Neural progenitor cell (in vitro differentiated cells): ENCODE measurements at places on chromosomes 1 and 21. TPM values are rescaled to one million over a fixed set of nuclear protein-coding genes. Genes with fewer than 3 reads are reported as not detected.

DNA sequence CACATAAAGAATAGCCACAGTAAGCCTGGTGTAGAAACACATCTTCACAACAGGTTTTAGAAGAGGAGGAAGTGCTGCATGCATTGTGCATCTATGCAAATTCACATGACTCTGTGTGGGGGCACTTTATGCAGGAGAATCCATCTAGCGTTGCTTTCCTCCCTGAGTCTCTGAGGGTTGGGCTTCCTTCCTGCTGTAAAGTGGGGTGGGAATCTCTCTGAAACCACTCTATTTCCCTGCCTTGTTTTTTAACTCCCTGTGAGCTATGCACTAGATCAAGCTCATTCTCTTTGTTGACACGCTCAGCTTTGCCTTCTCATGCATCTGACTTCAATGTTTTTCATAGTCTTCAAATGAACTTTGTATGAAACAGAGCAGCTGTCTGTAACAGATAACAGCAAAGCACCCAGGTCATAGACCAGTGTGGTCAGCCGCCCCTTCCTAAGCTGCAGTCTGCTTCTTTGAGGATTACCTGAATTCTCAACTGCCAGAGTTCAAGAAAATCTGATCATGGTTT lies 102.7 kb upstream of the DPH5 start:
- no peak for DNase-seq
- no peak overlapping the region for H3K27ac ChIP-seq
- peaks cover 7% of the 10 kb centered on the region for H3K4me1 ChIP-seq
- H3K36me3 ChIP-seq = no peaks in the 10 kb centered on the region

GRCh38 chr1:4447778-4448420 lies 206.5 kb upstream of the AJAP1 start:
- H3K4me1 ChIP-seq = peaks cover 35% of the 10 kb centered on the region
- H3K4me3 ChIP-seq = peak overlapping the region; percentile 11
- peak overlapping the region; percentile 67 for H3K27ac ChIP-seq
- H3K27me3 ChIP-seq = no peaks in the 10 kb centered on the region
- DNase-seq = peak; percentile 46
- no peaks in the 10 kb centered on the region for H3K36me3 ChIP-seq

The RNF2 gene
- total RNA-seq = 54.5 and 81.2 TPM in 2 replicates

The RSPO1 gene
- 0.67 and 0.93 TPM in 2 replicates for total RNA-seq

- no peak overlapping the region for H3K27ac ChIP-seq
- DNase-seq = peak; percentile 77
- no peaks in the 10 kb centered on the region for H3K4me1 ChIP-seq
- H3K36me3 ChIP-seq = no peaks in the 10 kb centered on the region
- H3K4me3 ChIP-seq = no peak overlapping the region
Measured at GRCh38 chr1:53715478-53715877, 23.5 kb downstream of the GLIS1 start.

DNA sequence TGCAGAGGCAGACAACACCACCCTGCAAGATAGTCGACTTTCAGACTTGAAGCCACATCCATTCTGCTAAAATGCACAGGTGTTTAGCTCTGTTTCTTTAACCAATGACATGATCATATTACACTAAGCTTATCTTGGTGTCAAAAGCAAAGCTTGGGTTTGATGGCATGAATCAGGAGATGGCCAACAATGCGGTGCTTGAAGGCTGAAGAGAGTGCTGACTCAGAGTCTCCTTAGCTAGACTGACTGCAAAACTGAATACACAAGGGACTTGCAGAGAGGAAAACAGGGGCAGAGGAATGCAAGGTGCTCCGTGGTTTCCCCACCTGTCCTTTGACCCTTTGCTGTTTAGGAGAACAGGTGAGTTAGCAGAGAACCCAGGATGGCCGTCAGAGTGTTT lies 262.6 kb downstream of the SIPA1L2 start:
- no peak overlapping the region for H3K4me3 ChIP-seq
- H3K4me1 ChIP-seq = no peaks in the 10 kb centered on the region
- no peak overlapping the region for H3K27ac ChIP-seq
- DNase-seq = no peak
- H3K36me3 ChIP-seq = no peaks in the 10 kb centered on the region

GRCh38 chr1:24849672-24850295 lies 80.3 kb downstream of the RUNX3 start:
- H3K36me3 ChIP-seq = no peaks in the 10 kb centered on the region
- H3K4me3 ChIP-seq = no peak overlapping the region
- peak; percentile 65 for DNase-seq
- no peak overlapping the region for H3K27ac ChIP-seq

DNA sequence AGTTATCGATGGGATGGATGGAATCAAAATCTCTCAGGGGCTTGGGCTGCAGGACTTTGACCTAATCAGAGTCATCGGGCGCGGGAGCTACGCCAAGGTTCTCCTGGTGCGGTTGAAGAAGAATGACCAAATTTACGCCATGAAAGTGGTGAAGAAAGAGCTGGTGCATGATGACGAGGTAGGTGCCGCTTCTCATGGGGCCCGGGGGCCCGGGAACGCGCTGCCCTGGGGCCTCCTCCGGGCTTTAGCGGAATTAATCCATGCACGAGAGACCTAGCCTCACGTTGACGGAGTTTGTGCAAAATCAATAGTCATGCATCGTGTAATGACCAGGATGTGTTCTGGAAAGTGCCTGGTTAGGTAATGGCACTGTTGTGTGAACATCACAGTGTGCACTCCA lies 43.8 kb downstream of the FAAP20 start:
- no peak overlapping the region for H3K27ac ChIP-seq
- no peaks in the 10 kb centered on the region for H3K4me1 ChIP-seq
- no peak overlapping the region for H3K4me3 ChIP-seq
- no peak for DNase-seq

DNA sequence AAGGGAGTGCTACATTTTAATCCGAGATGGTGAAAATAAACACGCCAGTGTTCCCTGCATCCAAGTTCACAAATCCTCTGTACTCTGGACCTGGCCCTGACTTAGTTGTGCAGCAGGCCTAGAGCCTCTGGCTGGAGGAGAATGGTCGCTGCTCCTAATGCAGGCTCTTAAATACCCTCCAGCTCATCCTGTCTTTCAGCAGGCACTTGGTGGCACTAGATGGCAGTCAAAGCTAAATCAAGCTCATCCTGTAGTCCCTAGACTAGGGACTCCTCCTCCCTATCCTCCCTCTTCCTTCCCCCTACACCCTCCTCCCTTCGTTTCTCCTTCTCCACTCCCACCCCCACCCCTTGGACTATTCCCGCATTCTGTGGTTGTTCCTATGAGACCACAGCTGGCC lies 41.6 kb upstream of the MTR start:
- H3K4me3 ChIP-seq = no peak overlapping the region
- H3K27ac ChIP-seq = no peak overlapping the region
- H3K36me3 ChIP-seq = no peaks in the 10 kb centered on the region
- H3K27me3 ChIP-seq = no peaks in the 10 kb centered on the region
- peak; percentile 49 for DNase-seq

GRCh38 chr1:106494646-106495045 lies 561.8 kb upstream of the PRMT6 start:
- H3K4me3 ChIP-seq = no peak overlapping the region
- H3K27ac ChIP-seq = no peak overlapping the region
- DNase-seq = no peak

DNA sequence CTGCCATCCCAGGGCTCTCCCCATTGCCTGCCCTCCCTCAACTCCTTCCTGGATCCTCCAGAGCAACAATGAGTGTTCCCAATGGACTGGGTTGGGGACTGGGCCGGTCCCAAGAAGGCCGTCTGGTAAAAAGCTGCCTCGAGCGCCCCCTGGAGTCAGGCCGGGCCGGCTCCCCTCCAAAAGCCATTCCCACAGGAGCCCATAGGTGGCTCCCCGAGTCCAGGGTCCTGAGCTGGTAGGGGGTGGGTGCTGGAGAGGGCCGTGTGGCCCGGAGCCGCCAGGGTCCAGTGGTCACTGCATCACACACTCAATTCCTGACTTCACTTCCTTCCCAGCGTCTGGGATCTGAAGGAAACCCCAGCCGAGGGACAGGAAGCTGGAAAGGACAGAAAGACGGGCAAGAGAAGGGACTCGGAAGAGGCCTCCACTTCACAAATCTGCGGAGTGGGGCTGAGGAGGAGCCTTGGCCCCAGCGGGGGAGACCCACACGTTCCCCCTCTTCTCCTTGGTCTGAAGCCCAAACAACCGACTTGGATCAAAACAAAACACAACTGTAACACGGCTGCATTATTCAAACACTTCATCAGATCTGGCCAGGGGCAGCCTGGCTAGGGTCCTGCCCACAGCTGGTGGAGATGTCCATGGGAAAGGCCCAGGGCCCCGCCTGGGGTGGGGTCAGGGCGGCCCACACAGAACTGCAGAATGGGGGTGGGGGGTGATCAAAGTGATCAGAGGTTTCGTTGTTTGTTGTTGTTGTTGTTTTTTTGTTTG lies 10.9 kb upstream of the ALDH4A1 start:
- no peaks in the 10 kb centered on the region for H3K36me3 ChIP-seq
- no peaks in the 10 kb centered on the region for H3K4me1 ChIP-seq
- peak; percentile 90 for DNase-seq
- H3K27me3 ChIP-seq = no peaks in the 10 kb centered on the region
- H3K27ac ChIP-seq = no peak overlapping the region

GRCh38 chr21:37074197-37074510 lies 1.1 kb downstream of the TTC3 start:
- H3K4me1 ChIP-seq = peaks cover 35% of the 10 kb centered on the region
- H3K36me3 ChIP-seq = no peaks in the 10 kb centered on the region
- peak; percentile 50 for DNase-seq
- no peak overlapping the region for H3K27ac ChIP-seq
- H3K27me3 ChIP-seq = peaks cover 23% of the 10 kb centered on the region

The FMOD gene
- 0.19 TPM in 1 of 2 replicates, not detected in the other for total RNA-seq

GRCh38 chr1:8460132-8460544 lies 142.2 kb downstream of the SLC45A1 start:
- H3K36me3 ChIP-seq = no peaks in the 10 kb centered on the region
- peaks cover 62% of the 10 kb centered on the region for H3K4me1 ChIP-seq
- no peaks in the 10 kb centered on the region for H3K27me3 ChIP-seq
- peak overlapping the region; percentile 13 for H3K4me3 ChIP-seq
- peak; percentile 79 for DNase-seq

The KCNT2 gene
- total RNA-seq = 24.1 and 29.8 TPM in 2 replicates

The PRDX1 gene
- total RNA-seq = 477 and 653 TPM in 2 replicates

The FCN3 gene
- total RNA-seq = not detected in 2 replicates

The OXCT2 gene
- total RNA-seq = 2.1 TPM in 2 replicates

The PM20D1 gene
- total RNA-seq = not detected in 2 replicates

The IVL gene
- not detected in 2 replicates for total RNA-seq

The MR1 gene
- 0.03 TPM in 1 of 2 replicates, not detected in the other for total RNA-seq

DNA sequence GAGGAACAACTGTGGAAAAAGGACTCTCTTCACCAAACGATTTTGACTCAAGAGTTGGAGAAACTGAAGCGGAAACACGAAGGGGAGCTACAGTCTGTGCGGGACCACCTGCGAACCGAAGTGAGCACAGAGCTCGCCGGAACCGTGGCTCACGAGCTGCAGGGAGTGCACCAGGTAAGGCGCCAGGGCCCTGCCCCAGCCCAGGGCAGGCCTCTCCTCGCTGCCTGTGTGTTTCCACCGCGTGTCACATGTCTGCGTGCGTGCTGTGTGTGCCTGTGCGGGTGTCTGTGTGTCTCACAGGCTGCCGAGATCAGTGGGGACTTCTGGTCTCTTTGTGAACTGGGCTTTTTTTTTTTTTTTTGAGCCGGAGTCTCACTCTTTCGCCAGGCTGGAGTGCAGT lies 43.0 kb downstream of the PCNT start:
- no peak overlapping the region for H3K27ac ChIP-seq
- H3K36me3 ChIP-seq = no peaks in the 10 kb centered on the region
- H3K4me1 ChIP-seq = no peaks in the 10 kb centered on the region
- no peaks in the 10 kb centered on the region for H3K27me3 ChIP-seq

GRCh38 chr1:183968386-183968785 lies 69.1 kb downstream of the COLGALT2 start:
- no peak overlapping the region for H3K4me3 ChIP-seq
- peaks cover 3% of the 10 kb centered on the region for H3K36me3 ChIP-seq
- DNase-seq = peak; percentile 23
- no peaks in the 10 kb centered on the region for H3K27me3 ChIP-seq

The LCE1B gene
- total RNA-seq = not detected in 2 replicates

The SMPDL3B gene
- 1.2 and 3.9 TPM in 2 replicates for total RNA-seq

The GOLT1A gene
- 1.2 TPM in 1 of 2 replicates, not detected in the other for total RNA-seq

DNA sequence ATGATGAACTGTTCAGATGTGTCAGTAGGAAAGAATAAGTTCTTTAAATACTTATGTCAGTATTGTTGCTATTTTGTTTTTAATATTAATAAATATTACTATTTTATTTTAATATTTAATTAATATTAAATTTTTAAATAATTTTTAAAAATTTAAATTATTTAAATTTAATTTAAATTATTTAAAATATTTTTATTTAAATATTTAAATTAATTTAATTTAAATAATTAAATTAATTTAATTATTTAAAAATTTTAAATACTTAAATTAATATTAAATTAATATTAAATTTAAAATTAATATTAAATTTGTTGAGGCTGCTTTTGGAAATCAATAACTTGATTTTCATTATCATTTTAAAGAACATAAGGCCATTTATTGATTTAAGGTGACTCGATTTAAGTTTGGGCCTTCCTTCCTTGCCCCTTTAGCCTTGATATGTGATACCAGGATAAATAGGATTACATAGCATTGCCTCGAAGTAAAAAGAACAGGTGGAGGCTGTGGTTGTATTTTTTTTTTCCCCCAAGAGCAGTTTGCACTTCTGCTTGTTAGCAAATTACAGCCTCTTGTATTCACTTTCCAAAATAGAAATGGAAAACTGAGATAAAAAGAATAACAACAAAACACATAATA lies 915.2 kb downstream of the TTLL7 start:
- H3K27me3 ChIP-seq = no peaks in the 10 kb centered on the region
- H3K4me1 ChIP-seq = no peaks in the 10 kb centered on the region
- H3K27ac ChIP-seq = no peak overlapping the region

GRCh38 chr21:39088831-39089380 lies 94.3 kb downstream of the PSMG1 start:
- no peaks in the 10 kb centered on the region for H3K27me3 ChIP-seq
- no peaks in the 10 kb centered on the region for H3K36me3 ChIP-seq
- DNase-seq = no peak
- H3K27ac ChIP-seq = no peak overlapping the region
- peaks cover 13% of the 10 kb centered on the region for H3K4me1 ChIP-seq

The UBL4B gene
- total RNA-seq = not detected in 2 replicates

GRCh38 chr1:170776777-170777176 lies 112.8 kb downstream of the PRRX1 start:
- DNase-seq = no peak
- no peaks in the 10 kb centered on the region for H3K36me3 ChIP-seq
- H3K27ac ChIP-seq = no peak overlapping the region
- no peaks in the 10 kb centered on the region for H3K4me1 ChIP-seq
- no peak overlapping the region for H3K4me3 ChIP-seq

GRCh38 chr1:12287869-12288268 lies 58.0 kb downstream of the VPS13D start:
- no peaks in the 10 kb centered on the region for H3K27me3 ChIP-seq
- H3K27ac ChIP-seq = no peak overlapping the region
- DNase-seq = no peak
- H3K36me3 ChIP-seq = no peaks in the 10 kb centered on the region

The ST6GALNAC5 gene
- 30.7 and 35.9 TPM in 2 replicates for total RNA-seq

The PROK1 gene
- total RNA-seq = 0.12 TPM in 1 of 2 replicates, not detected in the other

- H3K27ac ChIP-seq = no peak overlapping the region
- no peaks in the 10 kb centered on the region for H3K27me3 ChIP-seq
- H3K36me3 ChIP-seq = no peaks in the 10 kb centered on the region
- no peak overlapping the region for H3K4me3 ChIP-seq
Measured at GRCh38 chr1:95650631-95651030, 416.6 kb downstream of the RWDD3 start.

- no peak for DNase-seq
- H3K27me3 ChIP-seq = no peaks in the 10 kb centered on the region
- H3K36me3 ChIP-seq = no peaks in the 10 kb centered on the region
- H3K4me1 ChIP-seq = no peaks in the 10 kb centered on the region
- H3K4me3 ChIP-seq = no peak overlapping the region
Measured at GRCh38 chr21:28751176-28751575, 241.5 kb downstream of the LTN1 start.

The IFI16 gene
- total RNA-seq = 4.0 and 5.4 TPM in 2 replicates

The OR10K1 gene
- 0.06 TPM in 1 of 2 replicates, not detected in the other for total RNA-seq
